ENCODE measurements at places on chromosomes 1 and 21. TPM values are rescaled to one million over a fixed set of nuclear protein-coding genes. Genes with fewer than 3 reads are reported as not detected.

Gene OR2T1
- not detected for total RNA-seq

Gene HPDL
- not detected for total RNA-seq

- peaks cover 57% of the 10 kb centered on the region for H3K36me3 ChIP-seq
- DNase-seq, result no peak
- H3K27me3 ChIP-seq, result no peaks in the 10 kb centered on the region
- H3K27ac ChIP-seq, result no peak overlapping the region
- no peak overlapping the region for H3K4me3 ChIP-seq
- H3K4me1 ChIP-seq, result no peaks in the 10 kb centered on the region
Measured at GRCh38 chr1:156797212-156797871, 19.3 kb downstream of the SH2D2A start.

DNA sequence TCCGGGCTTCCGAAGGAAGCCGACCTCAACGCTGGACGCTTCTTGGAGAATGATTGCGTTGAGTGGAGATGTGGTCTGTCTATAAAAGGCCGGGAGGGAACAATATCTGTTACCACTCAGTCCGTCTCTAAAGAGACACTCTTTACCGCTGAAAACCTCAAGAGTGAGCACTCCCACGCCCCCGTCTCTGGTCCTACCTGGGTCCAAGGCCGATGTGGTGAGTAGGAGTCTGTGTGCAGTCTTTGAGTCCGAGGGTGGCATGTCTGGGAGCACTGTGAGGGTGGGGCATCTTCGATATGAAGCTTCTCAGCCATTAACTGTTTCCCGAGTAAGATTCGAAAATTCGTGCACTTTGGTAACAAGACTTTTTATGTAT is 576 bp downstream of the ZFP69 start:
- H3K27me3 ChIP-seq, result no peaks in the 10 kb centered on the region
- DNase-seq, result no peak
- H3K4me3 ChIP-seq, result peak overlapping the region; percentile 82
- peak overlapping the region; percentile 53 for H3K27ac ChIP-seq
- H3K4me1 ChIP-seq, result peaks cover 13% of the 10 kb centered on the region
- H3K36me3 ChIP-seq, result peaks cover 4% of the 10 kb centered on the region

DNA sequence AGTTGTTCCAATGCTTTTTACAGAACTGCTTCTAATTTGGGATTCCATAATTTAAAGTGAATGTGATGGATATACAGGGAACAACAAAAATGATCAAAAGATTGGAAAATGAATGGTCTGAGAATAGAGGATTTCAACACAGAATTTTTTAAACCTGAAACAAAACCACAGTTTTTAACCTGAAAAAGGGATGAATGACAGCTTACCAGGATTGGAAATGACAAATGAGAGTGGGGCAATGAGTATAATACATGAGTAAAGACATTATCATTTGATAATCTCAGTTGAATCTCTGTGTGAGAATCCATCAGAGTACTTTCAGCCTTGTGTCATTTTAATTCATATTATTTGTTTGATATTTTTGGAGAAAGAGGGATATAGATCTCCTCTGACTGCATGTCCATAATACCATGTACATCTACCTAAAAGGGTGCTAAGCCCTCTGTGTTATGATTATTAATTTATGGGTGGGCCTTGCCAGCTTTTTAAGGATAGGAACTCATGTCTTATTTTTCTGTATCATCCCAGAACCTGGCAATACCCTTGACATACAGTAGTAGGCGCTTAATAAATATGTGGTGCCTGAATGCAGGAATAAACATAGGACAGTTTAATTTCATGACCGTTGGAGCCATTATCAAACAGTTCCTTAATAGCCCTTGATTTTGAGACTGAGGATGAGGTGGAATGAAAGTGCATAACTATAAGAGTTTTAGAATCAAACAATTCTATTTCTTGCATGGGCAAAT is 12.4 kb upstream of the ATP6V1G3 start:
- DNase-seq, result no peak
- H3K36me3 ChIP-seq, result no peaks in the 10 kb centered on the region
- H3K4me3 ChIP-seq, result no peak overlapping the region
- no peaks in the 10 kb centered on the region for H3K4me1 ChIP-seq
- H3K27ac ChIP-seq, result no peak overlapping the region

- H3K4me3 ChIP-seq, result no peak overlapping the region
- DNase-seq, result no peak
- no peaks in the 10 kb centered on the region for H3K36me3 ChIP-seq
- no peaks in the 10 kb centered on the region for H3K27me3 ChIP-seq
- peaks cover 14% of the 10 kb centered on the region for H3K4me1 ChIP-seq
Measured at GRCh38 chr1:212749821-212750535, 41.6 kb downstream of the NSL1 start.

- peak overlapping the region; percentile 100 for H3K27ac ChIP-seq
Measured at GRCh38 chr1:156503698-156504437, 3.3 kb upstream of the MEF2D start.

- no peak overlapping the region for H3K27ac ChIP-seq
- H3K27me3 ChIP-seq, result no peaks in the 10 kb centered on the region
- H3K36me3 ChIP-seq, result no peaks in the 10 kb centered on the region
- H3K4me1 ChIP-seq, result peaks cover 7% of the 10 kb centered on the region
- DNase-seq, result no peak
Measured at GRCh38 chr1:7464736-7465135, 306.4 kb upstream of the VAMP3 start.

Measured in thoracic aorta (tissue), 2 donors.